Tibial nerve (tissue), 4 donors: ENCODE measurements at places on chromosomes 5 and 9. TPM values are rescaled to one million over a fixed set of nuclear protein-coding genes. Genes with fewer than 3 reads are reported as not detected.

DNA sequence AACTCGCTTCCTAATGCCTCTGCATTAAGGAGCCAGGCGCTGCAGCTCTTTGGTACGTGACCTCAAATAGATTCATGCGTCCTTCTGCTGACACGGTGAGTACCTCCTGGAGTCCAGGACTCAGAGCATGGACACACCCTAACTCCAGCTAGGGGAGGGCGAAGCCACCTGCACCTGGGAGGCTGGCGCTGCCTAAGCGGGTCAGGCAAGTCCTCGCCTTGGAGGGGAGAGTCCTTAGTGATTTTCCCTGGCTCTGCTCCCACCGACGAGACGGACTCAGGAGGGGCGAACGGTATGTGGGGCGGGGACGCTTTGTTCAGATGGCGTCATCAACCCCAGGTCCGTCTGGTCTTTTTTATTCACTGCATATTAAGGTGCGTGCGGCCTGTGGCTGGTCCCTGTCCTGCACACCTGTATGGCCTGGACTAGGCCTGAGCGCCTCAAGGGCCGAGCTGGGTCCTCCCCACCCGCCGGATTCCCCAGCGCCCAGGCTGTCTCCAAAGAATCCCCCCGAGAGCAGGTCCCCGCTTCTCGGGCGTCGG is 50.3 kb downstream of the NSUN2 start:
- no peaks in the 10 kb centered on the region for H3K36me3 ChIP-seq
- DNase-seq: no peak

GRCh38 chr9:95689669-95690068 is 172.9 kb upstream of the PTCH1 start:
- H3K4me3 ChIP-seq: no peak overlapping the region
- no peak overlapping the region for H3K27ac ChIP-seq
- no peak for DNase-seq
- no peaks in the 10 kb centered on the region for H3K4me1 ChIP-seq
- H3K36me3 ChIP-seq: no peaks in the 10 kb centered on the region

DNA sequence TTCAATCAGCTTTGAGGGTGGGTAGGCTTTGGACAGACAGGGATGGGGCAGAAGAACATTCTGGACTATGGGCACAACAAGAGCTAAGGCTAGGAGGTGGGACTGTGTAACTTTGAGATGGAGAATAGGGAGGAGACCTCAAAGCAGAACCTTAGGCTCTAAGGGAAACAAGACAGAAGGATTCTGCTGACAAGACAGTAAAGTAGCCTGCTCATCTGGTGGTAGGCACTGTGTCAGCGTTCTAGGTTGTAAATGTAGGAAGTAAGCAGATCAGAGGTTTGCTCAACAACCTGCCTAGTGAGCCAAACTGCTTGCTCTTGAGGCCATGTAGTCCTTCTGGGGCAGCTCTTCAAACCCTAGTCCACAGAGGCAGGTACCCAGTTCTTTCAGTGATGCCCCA is 15.0 kb upstream of the IL12B start:
- H3K27me3 ChIP-seq: no peaks in the 10 kb centered on the region
- no peak overlapping the region for H3K27ac ChIP-seq
- no peak for DNase-seq

DNA sequence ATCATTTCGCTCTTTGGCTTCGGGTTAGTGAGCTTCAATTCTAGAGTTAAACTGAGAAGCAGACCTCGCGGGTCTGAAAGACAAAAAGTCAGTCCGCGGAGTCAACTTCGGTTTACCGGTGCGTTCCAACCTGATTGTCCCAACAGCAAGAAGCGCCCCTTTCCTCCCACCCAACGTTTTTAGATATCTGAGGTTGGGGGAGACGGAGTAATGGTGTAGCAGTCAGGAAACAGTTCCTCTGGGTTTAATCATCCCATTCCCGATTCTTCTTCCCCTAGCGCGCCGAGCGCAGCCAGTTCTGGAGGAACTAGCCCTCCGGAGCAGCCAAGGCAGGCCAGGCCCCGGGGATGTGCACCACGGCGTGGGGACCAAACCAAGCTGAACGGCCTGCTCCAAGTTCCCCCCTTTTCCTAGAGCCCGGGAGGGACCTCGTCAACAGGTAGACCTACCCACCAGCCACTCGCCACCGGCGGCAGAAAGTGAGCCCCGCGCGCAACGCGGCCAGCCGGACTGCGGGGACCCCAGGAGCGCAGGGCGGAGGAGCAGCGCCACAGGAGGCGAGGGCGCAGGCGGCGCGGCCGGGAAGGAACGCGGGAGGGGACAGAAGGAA is 622 bp upstream of the ISL1 start:
- H3K27me3 ChIP-seq: no peaks in the 10 kb centered on the region
- no peak for DNase-seq
- peaks cover 52% of the 10 kb centered on the region for H3K4me1 ChIP-seq
- no peak overlapping the region for H3K27ac ChIP-seq
- peak overlapping the region; percentile 32 for H3K4me3 ChIP-seq

GRCh38 chr9:38089387-38090165 is 20.5 kb upstream of the SHB start:
- H3K4me3 ChIP-seq: no peak overlapping the region
- H3K36me3 ChIP-seq: no peaks in the 10 kb centered on the region
- no peak overlapping the region for H3K27ac ChIP-seq
- H3K27me3 ChIP-seq: no peaks in the 10 kb centered on the region
- no peak for DNase-seq
- H3K4me1 ChIP-seq: no peaks in the 10 kb centered on the region

DNA sequence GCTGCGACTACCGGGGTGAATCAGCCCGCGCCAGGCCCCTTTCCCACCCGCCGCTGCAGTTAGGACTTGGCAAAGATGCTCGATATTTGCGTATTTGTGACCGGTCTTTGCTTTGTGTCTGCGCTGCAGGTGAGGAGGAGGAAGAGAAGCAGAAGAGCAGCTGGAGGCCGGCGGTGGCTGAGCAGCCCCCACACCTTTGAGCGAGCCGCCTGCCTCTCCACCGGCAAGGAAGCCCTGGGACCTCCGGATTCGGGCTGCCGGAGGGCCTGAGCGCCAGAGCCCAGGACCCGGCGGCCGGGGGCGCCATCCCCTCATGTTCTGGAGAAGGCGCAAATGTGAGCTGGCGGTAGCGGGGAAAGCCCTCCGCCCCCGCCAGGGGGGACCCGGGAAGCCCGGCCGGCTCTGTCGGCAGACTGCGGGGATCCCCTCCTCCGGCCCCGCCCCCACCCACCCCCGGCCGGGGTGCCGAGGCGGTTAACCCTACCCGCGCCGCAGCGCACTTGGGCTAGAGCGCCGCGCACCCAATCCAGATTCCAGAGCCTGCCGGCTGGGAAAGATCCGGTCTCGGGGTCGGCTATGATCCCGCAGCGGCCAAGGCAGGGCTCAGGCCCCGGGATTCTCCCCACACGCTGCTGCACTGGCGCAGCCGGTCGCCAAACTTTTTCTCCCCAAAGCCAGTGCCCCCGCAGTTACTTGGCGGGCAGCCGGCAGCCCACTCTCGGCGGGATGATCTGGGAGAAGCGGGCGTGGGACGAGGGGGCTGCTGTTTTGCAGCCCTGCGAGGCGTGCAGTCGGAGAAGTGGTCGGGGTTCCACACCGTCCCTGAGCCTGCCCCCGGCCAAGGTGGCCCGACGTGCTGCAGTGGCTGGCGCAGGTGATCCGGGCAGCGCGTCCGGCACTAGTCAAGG is 800 bp upstream of the KCNN2 start:
- H3K4me1 ChIP-seq: peaks cover 39% of the 10 kb centered on the region
- H3K27me3 ChIP-seq: peaks cover 68% of the 10 kb centered on the region
- DNase-seq: no peak
- H3K36me3 ChIP-seq: no peaks in the 10 kb centered on the region

Gene PCDHAC1
- total RNA-seq: 2.5 TPM

Gene OR13C2
- not detected for total RNA-seq
